ENCODE measurements at places on chromosomes 11 and 22.

DNA sequence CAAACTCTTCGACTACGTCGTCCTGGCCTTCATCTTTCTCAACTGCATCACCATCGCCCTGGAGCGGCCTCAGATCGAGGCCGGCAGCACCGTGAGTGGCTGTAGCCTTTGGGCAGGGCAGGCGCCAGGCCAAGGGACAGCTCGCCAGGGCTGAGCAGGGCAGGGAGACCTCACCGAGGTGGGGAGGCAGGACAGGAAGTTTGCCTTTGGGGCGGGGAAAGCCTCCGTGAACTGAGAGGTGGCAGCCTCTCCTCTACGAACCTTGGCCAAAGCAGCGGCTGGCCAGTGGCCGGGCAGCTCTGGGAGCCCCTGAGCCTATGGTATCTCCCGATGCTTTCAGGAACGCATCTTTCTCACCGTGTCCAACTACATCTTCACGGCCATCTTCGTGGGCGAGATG is 93.2 kb downstream of the CACNA1I start:
- DNase-seq: no peak

- DNase-seq: no peak
Measured at GRCh38 chr11:15621565-15621964, 506.8 kb downstream of the INSC start.

GRCh38 chr11:79406376-79406775 is 34.5 kb downstream of the TENM4 start:
- DNase-seq: no peak

GRCh38 chr11:29051935-29052334 is 943.7 kb downstream of the METTL15 start:
- no peak for DNase-seq

DNA sequence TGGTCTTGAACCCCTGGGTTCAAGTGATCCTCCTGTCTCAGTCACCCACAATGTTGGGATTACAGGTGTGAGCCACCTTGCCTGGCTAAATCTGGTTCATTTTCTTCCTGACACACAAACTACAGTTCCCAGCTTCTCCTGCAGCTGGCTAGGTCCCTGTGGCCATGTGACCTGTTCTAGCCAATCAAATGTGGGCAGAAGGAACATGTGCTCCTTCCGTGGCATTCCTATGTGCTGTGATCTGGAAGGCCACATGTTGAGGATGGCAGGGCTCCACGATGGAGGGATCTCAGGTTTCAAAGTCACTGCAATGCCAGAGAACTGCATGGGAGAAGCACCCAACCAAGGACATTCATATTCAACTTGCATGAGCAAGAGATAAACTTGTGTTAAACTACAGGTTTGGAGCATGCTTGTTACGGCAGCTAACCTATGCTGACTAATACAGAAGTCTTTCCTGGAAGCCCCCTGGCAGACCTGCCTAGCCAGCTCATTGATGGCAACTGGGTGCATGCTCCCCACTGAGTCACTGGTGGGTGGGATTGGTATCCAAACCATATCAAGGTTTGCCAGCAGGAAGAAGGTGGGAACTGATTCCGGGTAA is 86.0 kb downstream of the RPS6KA4 start:
- DNase-seq: no peak

- no peak for DNase-seq
Measured at GRCh38 chr22:50238755-50239154, 6.1 kb downstream of the TUBGCP6 start.

- no peak for DNase-seq
Measured at GRCh38 chr11:130872981-130873380, 43.3 kb downstream of the SNX19 start.

DNA sequence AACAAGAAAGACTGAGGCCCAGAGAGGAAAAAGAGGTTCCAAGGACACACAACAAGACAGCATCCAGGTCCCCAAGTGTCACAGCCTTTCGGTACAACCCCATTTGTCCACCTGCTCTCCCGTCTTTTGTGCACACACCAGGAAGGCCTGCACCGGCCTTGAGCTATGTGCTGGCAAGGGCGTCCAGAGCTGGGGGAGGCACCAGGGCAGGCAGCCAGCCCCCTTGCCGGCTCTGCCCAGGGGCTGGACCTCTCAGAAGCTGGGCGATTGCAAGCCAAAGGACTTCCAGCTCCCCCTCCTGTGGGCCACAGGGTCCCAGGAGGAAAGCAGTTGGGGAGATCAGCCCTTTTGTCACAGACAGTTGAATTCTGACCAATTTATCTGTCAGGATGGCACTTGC is 210.5 kb downstream of the MN1 start:
- no peak for DNase-seq

- DNase-seq: no peak
Measured at GRCh38 chr11:62788991-62789390, 1.8 kb downstream of the TMEM179B start.

DNA sequence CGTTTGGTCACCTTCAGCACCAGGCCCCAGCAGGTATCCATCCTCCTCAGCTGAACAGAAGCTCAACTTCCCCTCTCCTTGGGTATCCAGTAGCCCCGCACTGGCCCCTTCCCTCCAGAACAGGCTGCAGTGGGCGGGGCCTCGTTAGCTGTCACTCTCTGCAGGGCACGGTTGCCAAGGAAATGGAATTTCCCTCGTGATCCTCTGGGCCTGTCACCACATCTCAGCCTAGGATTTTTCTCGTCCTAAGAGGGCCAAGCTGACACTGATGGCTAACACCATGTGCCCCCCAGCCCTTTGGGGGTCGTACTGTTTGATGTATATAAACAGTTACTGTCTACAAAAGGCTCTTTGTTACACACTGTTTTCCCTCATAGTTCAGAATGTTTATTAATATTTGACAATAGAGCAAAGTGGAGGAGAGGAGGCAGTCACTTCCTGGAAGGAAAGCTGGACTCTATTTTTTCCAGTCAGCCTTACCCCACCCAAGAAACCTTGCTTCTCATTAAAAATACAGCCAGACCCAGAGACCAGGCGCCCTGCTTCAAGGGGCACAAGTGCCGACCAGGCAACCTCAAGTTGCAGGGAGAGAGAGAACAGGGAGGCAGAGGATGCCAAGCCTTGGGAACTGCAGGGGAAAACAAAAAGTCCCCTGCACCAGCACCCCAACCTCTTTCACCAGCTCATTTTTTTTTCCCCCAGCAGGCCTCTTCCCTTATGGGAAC is 44.5 kb downstream of the FEZ1 start:
- no peak for DNase-seq

All from DMS 273 treated with DMSO at 0.1 percent for 48 hours (cell line).